ENCODE measurements at places on chromosomes 13 and 19. TPM values are rescaled to one million over a fixed set of nuclear protein-coding genes. Genes with fewer than 3 reads are reported as not detected.

DNA sequence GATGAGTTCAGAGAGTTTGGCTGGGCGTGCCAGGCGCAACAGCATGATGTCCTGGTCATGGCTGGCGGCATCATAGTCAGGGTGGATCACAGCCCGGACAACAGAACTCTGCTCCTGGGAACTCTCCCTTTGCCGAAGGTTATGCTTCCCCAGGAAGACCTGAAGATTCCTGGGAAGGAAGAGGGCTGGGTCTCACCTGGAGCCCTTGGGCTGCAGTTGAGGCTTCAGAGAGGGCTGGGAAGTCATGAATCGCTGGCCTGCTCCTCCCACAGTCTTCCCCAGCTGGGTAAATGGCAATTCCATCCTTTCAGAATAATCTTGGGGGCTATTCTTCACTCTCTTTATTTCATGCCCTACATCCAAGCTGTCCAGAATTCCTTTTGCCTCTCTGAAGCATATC lies 6.0 kb downstream of the KLK6 start:
- no peak for DNase-seq

DNA sequence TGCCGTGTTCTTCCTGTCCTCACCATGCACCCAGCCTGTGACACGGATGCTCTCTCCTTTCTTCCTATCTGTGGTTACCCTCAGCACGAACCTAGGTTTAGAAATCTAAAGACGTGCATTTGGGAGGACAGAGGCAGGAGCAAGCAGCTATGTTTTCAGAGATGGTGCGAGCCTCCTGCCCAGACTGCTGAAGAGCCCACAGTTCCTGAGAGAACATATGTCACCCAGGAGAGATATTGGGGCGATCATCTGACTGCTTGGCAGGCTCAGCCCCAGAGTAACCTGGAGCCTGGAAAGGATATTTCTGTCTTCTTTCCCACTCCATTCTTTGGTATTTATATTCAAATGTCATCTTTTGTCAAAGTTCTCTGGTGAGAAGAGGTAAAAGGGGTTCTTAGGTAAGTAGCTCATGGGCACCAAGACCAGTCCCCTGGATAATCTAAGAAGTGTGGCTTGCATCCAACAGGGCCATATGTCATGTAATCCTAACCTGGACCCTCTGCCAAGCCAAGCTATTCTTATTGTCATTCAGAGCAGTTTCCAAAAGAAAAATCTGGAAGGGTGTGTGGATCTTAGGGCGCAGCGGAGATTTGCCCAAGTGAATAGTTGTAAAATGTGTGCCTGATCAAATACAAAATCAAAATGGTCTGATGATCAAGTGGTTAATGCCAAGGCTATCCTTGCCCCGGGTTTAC lies 59.5 kb downstream of the FGF9 start:
- DNase-seq, result no peak

- DNase-seq, result no peak
Measured at GRCh38 chr13:43057653-43058317, 34.4 kb downstream of the DNAJC15 start.

- DNase-seq, result no peak
Measured at GRCh38 chr13:75724752-75725517, 88.8 kb downstream of the LMO7 start.

- DNase-seq, result no peak
Measured at GRCh38 chr19:33221638-33222037, 4.0 kb downstream of the SLC7A10 start.

DNA sequence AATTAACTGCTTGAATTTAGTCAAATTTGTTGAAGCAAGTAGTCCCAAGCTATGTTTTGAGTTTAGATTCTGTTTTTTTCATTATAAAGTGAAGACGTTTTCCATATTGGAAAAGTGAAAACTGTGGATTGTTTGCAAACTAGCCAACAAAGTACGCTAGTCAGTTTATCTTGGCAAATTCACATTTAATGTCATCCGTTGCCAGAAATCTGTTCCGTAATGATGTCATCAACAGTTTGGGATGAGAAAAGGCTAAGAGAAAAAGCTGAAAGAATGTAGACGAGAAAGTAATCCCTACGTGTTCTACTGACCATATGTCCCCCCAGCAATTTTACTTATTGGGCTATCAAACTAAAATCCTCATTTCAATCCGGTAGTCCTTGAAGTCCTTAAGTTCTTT lies 419.6 kb downstream of the GPC6 start:
- DNase-seq, result no peak

DNA sequence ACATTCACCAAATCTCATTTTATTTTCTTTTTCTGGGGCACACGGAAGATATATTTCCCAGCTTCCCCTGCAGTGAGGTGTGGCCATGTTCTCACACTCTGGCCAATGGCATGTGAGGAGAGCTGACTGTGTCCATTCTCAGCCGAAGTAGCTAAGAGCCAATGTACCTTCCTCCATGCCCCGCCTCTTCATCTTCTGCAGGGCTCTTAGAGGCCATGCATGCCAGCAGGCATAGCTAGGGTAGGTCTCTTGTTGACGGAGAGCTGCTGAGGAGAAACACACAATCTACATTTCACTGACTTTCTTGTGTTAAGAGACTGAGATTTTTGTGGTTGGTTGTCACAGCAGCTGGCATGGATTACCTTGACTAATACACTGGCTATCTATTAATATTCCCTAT lies 9.8 kb upstream of the MICU2 start:
- no peak for DNase-seq

DNA sequence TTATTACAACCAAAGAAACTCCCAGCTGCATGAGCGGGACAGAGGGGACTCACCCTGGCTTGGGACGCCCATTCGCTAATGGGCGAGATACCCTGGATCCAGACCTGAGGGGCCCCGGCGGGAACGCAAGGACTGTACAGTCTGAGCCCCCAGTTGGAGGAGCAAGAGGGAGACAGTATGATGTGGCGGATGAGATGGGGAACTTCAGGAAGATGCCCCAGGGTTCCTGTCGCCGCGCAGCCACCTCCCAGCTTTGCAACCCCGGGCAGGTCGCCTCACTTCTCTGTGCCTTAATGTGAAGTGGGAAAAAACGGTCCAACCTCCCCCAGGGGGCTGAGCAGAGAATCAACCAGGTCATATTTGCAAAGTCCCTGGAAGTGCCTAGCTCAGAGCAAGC lies 2.5 kb downstream of the NPAS1 start:
- DNase-seq, result no peak

DNA sequence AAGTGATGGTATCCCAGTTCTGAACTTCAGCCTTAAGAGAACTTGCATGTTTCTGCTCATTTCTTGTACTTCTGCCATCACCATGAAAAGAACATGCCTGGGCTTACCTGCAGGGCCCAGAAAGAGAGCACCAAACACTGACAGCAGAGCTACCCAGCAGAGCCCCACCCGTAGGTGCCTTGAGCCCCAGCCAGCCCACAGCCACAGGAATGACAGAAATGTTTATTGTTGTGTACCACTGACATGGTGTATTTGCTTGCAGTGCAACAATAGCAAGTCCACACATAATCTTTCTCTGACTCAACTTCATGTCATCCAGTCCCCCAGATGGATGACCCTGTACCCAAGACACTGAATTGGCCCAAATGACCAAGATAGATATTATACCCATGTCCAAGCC lies 195.2 kb downstream of the TSHZ3 start:
- no peak for DNase-seq

DNA sequence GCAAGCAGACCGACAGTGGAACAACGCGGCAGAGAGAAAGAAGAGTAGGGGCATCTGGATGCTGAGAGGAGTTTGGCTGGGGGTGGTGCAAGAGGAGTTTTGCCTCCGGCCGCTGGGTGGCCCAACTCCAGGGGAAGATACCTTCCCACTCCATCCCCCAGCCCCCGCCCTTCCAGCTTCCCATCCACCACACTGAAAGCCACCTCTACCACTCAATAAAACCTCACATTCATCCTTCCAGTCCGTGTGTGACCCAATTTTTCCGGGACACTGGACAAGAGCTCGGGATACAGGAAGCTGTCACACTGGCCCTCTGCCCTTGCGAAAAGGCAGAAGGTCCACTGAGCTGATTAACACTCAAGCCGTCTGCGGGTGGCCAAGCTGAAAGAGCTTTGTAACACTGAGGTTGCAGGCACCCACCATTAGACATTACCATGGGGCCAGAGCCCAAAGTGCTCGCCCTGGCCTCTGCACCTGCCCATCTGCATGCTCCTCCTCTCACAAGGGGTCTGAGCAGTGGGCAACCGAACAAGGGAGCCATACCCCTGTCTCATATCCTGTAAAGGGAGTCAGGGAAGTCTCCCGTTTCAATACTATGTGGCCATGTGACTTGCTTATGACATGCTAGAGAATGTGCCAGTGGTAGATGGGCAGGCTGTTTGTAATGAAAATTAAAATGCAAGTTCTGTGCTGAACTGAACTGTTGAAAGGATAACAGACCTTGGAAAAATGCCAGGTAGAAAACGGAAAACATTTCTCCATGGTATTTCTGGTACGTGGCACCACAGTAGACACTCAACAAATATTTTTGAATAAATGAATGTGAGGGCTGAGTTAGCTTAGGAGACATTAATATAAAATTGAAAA lies 205.1 kb upstream of the STARD13 start:
- DNase-seq, result no peak

Gene LHB
- total RNA-seq, result not detected

Gene ELSPBP1
- not detected for total RNA-seq

Gene GPC5
- 0.84 TPM for total RNA-seq

Gene CGB7
- not detected for total RNA-seq

Gene RYR1
- 1.5 TPM for total RNA-seq

Gene FAM98C
- 10.6 TPM for total RNA-seq

Gene CLEC17A
- total RNA-seq, result not detected

Gene HSD17B14
- 4.2 TPM for total RNA-seq

Gene TJP3
- total RNA-seq, result not detected

Gene FUT3
- total RNA-seq, result not detected
